ENCODE measurements at places on chromosomes 7 and 10. TPM values are rescaled to one million over a fixed set of nuclear protein-coding genes. Genes with fewer than 3 reads are reported as not detected.

DNA sequence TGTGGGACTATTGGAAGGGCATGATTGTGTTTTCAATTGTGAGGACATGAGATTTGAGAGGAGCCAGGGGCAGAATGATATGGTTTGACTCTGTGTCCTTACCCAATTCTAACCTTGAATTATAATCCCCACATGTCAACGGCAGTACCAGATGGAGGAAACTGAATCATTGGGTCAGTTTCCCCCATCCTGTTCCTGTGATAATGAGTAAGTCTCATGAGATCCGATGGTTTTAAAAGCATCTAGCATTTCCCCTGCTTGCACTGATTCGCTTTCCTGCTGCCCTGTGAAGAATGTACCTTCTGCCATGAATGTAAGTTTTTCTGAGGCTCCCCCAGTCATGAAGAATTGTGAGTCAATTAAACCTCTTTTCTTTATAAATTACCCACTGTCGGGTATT, 1367.1 kb downstream of the XPNPEP1 start:
- DNase-seq: no peak

DNA sequence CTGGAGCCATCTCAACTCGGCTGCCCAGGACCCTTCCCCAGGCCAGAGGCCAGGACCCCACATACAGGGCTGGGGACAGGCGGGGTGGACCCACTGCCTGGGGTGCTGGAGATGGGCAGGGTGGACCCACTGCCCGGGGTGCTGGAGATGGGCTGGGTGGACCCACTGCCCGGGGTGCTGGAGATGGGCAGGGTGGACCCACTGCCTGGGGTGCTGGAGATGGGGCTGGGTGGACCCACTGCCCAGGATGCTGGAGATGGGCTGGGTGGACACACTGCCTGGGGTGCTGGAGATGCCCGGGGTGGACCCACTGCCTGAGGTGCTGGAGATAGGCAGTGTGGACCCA, 32.4 kb upstream of the FOXL3 start:
- no peak for DNase-seq

- DNase-seq: peak; percentile 37
Observed at GRCh38 chr7:107768263-107768662, 24.3 kb downstream of the CBLL1 start.

DNA sequence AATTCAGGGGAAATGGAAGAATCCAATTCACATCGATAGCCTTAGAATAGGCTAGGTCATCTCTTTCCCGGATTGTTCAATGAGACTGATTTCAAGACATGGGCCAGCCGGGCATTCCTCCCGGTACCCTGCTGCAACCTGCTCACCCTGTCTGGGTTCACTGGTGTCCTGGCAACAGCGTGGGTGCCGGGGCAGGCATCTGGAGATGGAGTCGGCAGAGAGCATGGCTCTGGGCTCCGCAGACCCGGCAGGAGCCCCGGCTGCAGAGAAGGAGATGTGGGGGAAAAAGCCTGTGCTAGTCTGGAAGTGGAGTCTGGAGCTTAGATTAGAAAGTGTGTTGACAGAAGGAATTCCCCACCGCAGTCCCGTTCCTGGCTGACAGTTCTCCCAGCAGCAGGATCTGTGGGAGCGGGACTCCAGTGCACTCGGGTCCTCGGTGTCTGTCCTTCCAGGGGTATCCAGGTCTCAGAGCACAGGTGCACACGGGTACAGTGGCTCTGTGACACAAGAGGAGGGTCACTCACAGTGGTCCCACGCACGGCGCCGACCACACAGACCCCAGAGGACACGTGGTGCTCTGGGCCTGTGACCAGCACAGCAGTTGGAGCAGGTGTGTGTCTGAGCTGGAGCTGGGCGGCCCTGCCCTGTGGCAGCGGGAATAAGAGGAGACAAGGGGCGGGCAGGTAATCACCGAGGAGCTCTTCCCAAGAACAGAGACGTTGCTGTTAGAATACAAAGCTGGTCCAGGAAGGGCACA, 65.7 kb upstream of the PITRM1 start:
- DNase-seq: no peak

- no peak for DNase-seq
Observed at GRCh38 chr7:71652510-71652909, 520.6 kb downstream of the GALNT17 start.

DNA sequence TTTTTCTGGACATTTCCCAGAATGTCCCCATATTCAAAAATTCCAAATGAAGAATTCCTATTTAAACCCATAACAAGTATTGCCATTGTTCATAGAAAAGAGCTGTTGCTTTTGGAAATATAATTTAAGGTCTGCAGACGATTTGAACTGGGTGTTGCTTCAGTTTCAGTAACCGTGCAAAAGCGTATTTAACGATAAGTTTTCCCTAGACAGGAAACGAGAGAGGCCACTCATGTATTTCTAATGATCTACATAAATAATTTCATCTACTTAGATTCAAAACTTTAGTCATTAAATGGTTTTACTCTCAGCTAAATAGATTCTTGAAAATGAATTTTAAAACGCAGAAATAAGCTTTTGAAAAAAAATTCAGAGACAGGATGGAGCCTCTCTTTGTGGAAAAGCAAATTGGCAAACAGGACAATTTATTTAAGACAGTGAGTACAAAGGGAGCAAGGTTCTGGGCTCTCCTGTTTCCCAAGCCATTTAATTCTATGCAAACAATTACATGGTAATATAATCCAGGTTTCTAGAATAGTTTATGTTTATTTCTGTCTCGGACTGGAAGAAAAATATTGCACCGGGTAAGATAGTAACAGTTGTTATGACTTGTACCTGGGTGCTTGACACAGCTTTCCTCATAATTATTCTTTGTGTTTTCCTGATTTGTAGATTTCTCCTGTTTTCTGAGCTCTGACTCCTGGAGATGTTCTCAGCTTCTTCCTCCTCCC, 263.0 kb downstream of the BAMBI start:
- no peak for DNase-seq

GRCh38 chr10:42488416-42488815, 150.0 kb downstream of the ZNF33B start:
- peak; percentile 54 for DNase-seq

- no peak for DNase-seq
Observed at GRCh38 chr7:69719717-69720116, 121.4 kb downstream of the AUTS2 start.

DNA sequence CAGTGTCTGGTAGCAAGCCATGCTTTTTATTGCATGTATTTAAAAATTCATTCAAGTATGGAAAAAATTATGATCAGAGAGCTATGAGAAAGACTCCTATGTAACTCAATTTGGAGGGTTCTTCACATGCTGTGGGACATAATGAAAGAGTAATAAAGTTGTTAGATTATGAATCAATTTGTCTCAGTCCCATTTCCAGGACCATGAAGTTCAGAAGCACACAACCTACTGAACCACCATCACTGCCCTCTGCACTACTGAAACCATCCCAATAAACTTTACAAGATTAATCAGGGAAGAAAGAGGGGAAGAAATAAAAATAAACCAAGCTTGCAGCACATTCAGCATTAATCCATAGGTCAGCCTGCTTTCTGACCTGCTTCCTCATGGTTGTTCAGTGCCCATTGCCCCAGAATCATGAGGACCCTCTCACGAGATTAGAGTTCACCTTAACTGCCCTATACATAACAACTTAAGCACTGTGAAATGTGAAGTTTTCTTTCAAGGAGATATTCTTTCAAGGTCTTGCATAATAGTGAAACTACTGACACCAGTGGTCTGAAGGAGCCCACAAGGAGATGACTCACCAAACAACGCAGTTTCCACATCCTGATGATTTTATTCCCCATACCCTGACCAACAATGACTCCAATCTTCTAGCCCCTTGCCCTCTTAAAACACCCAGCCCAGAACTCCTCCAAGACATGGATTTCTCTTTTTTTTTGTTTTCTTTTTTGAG, 171.5 kb upstream of the ADCY1 start:
- peak; percentile 83 for DNase-seq

DNA sequence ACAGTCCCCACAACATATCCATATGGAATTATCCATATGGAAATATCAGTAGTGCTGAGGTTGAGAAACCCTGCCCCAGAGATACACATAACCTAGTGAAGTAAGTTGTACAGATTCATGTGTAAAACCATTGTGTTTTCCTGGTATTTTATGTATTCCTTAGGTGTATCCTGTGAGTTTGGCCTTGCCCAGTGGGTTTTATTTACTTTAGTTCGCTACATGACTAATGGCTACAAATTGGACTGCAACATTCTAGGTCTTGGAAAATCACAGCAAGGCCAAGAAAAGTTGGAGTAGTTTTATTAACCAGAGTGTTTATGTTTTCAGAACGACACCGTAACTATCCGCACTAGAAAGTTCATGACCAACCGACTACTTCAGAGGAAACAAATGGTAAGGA, 1.4 kb downstream of the RPS24 start:
- peak; percentile 18 for DNase-seq

Gene HOXA1
- 1.8 TPM for total RNA-seq

Gene MRC1
- 0.17 TPM for total RNA-seq

Gene PAX4
- total RNA-seq: not detected

Gene ADAMTS14
- total RNA-seq: 3.6 TPM
